Activated CD4-positive, alpha-beta T cell treated with anti-CD3 and anti-CD28 coated beads, Interleukin-2, amount 10 ng/mL, durations not matched to agents 24 days and 14 days (primary cell): ENCODE measurements at places on chromosomes 1 and 21. TPM values are rescaled to one million over a fixed set of nuclear protein-coding genes. Genes with fewer than 3 reads are reported as not detected.

GRCh38 chr1:181984006-181984405 lies 77.5 kb downstream of the ZNF648 start:
- no peak for DNase-seq

DNA sequence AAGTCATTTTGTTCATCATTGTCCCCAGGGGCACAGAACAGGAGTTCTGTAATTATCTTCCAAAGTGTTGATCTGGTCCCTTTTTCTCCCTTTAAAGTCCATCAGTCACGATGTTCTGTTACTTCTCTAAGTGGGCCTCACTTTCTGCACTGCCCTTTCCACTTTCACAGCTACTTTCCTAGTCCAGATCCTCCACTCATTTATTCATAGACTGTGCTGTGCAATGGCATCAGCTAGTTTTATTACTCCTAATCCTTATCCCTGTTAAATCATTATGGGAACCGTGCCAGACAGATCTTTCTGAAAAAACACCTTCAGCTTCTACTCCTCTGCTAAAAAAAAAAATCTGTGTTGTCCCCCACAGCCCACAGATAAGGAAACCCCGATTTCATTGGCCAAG lies 64.0 kb upstream of the BCL10 start:
- DNase-seq, result no peak

- DNase-seq, result no peak
These were observed 115.4 kb upstream of the NEGR1 start for GRCh38 chr1:72397786-72398185.

DNA sequence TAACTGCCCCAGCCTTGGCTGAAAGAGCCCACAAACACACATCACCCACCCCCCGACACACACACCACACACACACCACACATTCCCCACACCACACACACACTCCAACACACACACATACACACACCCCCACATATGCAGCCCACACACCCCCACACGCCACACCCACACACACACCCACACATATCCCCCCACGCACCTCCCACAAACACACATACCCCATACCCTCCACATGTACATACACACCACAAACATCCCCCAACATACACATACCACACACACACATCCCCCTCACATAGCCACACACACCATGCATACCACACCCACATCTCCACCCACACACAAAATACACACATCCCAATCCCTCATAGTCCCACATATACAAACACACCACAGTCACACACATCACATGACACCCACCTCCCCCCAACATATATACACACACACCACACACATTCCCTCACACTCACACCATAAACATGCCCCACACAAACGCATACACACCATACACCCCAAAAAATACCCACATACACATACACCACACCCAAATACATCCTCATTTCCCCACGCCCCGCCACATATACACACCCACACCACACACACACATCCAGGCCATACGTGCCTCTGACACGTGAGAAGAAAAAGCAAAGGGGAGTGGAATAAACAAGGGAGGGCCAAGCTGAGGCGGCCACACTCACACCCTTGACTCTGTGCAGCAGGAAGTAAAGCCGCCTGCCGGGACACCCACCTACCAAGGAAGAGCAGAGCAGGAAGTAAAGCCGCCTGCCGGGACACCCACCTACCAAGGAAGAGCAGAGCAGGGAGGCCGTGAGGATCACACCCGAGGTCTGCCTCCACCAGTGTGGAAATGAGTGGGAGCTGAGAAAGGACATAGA lies 53.7 kb downstream of the HSF2BP start:
- DNase-seq, result no peak

DNA sequence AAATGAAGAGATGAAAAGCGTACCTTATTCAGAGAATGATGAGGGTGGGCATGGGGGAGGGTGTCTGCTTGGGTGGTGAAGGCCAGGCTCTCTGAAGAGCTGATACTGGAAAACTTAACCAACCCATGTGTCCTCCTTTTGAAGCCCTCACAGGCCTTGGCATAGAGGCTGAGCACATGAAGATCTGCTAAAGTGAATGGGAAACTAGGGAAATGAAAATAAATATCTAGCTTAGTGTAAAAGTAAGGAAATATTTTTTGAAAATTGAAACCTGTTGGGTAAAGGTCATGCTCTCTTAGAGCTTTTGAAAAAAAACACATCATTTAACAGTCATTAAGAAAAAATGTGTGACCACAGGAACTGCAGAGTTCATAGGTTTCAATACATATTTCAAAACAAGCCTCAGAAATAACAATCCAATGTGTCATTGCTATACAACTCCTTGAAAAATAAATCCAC lies 40.5 kb upstream of the RALGPS2 start:
- peak; percentile 33 for DNase-seq

FCRL4 gene
- not detected in 2 replicates for total RNA-seq
